ENCODE measurements at places on chromosomes 1 and 21.
A peak's percentile ranks its signal among the peaks of the same experiment; 100 is the strongest.

- DNase-seq = no peak
Measured at GRCh38 chr21:32307706-32308105, 9.1 kb downstream of the MRAP start.

DNA sequence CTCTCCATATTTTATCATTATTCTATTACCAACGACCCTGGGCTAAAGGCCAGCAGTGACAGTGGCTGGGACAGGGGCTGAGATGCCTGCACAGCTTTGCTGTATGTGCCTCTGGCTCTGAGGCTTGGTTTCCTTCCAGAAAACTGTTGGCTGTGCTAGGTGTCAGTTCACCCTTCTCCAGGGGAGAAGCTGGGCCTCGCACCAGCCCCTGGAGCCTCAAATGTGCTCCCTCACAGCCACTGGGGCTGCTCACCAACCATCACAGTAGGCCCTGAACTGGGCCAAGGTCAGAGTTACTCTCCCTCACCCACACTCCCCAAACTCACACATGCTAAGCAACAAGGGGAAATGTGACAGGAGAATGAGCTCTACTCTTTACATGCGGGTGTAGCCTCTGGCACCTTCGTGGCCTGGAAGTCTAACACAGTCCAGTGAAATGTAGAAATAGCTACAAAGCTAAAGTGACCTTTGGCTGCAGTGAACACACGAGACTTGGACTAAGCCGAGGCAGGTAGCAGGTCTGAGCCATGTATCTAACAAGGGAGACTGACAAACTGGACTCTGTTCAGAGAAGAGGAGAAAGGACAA lies 4.7 kb upstream of the CD160 start:
- DNase-seq = no peak

DNA sequence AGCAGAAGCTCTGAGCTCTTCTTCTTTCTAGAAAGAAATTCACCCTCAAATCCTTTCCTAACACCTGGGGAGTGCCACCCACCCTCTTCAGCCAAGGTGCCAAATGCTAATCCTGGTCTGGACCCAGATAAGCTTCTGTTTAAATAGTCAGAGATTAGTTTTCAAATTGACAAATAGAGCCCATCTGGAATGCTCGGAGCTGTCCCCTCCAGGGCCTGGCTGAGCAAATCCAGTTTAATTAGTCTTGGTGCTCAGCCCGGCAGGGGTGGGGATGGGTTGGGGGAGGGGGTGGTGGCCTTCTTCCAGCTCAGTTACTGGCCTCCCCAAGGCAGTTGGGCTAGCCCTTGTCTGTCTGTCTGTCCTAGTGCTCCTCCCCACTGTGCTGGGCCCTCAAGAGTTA lies 269.5 kb downstream of the GRIK3 start:
- no peak for DNase-seq

DNA sequence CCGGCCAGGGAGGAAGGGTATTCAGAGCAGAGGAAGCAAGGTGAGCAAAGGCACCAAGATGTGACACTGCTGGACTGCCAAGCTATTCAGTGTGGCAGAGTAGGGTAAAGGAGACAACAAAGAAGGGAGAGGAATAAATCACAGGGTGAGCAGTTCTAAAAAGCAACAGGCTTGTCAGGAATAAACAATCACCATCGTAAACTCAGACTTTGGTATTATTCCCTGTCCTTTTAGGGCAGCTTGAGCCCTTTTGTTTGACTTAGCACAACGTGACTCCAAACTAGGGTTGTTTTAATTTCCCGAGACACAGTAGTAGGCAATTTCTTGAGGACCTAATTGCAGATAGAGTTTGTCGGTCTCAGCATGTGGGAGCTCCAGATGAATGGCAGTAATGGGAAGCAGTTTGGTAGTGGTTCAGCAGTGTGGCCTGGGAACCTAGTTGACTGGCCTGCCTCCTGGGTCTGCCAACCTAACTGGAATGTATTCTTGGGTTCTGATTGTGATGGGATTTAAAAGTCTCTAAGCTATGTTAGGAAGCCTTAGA lies 4.3 kb downstream of the CR1L start:
- no peak for DNase-seq

DNA sequence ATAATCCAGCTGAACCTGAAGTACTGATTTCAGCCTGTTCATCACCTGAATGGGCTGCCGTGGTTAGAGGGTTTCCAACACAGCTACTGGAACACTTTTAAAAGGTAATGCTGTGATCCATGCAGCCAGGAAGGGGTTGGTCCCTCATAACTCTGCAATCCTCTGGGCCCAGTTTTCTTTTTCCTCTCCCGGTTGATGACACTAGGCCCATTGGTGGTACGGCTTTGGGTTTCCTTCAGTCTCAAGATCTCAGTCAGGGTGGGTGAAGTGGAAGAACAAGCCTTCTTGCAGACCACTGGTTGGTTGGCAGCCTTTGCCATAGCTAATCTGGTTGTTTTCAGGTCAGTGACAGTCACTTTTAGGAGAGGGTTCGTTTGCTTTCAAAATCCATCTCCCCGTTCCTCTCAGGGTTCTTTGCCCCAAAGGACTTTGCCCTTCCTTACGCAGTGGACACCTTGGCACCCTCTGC lies 502 bp upstream of the SLC35A3 start:
- DNase-seq = no peak

- DNase-seq = no peak
Measured at GRCh38 chr1:160243767-160244166, 18.6 kb downstream of the DCAF8 start.

DNA sequence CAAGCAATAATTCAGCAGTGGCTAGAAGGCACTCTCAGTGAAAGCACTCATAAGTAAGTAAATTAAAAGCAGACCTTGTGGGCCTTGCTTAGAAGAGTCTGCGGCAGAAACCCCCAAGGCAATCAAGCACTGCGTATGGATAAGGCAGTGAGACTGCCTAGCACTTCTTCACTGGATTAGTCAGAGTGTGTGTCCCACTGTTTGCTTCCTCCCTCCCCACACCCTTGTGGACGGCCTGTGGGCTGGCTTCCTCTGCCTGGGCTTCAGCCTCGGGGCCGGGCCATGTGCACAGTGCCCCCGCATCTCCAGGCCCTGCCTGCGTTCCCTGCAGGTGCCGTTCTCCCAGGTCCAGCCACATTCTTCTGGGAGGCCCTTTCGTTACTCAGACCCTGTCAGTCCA lies 23.8 kb downstream of the AGT start:
- no peak for DNase-seq

DNA sequence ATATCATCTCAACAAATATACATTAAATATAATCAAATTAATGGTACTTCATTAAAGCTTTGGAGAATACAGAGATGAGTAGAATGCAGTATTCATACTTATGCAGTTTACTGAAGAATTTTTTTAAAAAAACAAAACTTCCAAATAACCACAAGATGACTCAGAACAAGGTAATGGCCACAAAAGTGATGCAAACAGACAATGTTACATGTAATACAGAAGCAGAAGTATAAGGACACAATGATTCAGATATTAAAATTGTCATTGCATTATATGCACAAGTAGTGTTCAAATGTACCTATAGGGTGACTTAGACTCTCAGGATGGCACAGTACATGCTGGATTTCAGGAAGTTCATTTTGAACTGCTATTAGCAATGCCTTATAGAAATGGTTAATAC lies 227.2 kb upstream of the ST6GALNAC5 start:
- DNase-seq = no peak

GRCh38 chr1:111660204-111661150 lies 40.9 kb downstream of the RAP1A start:
- DNase-seq = no peak

- no peak for DNase-seq
Measured at GRCh38 chr1:22255341-22256212, 112.7 kb upstream of the WNT4 start.

- peak; percentile 38 for DNase-seq
Measured at GRCh38 chr1:165862448-165862847, 35.0 kb downstream of the UCK2 start.

GRCh38 chr1:45585496-45586075 lies 1.7 kb downstream of the NASP start:
- no peak for DNase-seq

DNA sequence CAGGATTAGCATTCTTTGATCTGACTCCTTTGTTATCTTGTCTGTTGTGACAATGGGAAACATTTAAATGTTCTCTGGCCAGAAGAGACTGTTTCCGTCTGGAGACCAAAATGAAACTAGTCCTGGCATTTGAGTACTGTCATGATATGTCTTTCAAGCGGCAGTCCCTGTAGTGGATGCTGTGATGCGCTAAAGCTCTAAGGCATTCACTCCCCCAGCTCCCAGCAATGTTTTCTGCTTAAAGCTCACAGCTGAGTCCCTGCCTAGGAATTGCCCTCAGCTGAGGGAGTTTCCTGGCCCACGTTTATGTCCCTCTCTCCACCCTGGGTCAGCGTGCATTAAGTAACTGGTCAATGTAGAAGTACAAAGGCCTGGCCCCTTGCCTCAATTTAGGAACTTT lies 109.4 kb downstream of the UCHL5 start:
- no peak for DNase-seq

DNA sequence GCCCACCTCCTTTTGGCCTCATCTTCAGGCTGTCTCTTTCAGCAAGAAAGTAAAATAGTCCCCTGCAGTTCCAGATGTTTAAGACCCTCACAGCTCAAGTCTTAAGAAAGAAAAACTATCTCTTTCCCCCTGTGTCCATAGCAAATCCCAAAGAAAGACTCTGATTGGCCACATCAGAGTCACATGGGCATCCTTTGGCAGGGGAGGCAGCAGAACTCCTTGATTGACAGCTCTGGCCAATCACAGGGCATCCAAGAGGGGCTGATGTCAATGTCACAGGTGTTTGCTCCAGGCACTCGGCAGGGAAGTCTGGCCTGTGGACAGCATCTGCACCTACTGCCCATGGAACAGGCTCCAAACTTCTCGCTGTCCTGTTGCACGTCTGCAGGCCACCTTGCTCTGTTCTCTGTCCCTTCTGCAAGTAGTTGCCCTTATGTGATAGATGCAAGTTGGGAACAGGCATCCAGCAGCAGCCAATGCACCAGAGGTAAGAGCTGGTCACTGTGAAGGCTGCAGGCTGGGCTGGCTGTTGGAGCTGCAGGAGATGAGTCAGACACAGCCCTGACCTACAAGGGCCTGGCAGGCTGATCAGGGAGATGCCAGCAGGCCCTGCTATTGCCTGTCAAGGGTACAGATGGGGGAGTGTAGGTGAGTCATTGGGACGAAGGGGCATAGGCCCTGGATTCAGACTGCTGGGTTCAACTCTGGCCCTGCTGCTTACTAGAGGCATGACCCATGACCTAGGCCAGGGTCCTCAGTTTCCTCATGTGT lies 96.8 kb upstream of the TMEM51 start:
- DNase-seq = no peak

DNA sequence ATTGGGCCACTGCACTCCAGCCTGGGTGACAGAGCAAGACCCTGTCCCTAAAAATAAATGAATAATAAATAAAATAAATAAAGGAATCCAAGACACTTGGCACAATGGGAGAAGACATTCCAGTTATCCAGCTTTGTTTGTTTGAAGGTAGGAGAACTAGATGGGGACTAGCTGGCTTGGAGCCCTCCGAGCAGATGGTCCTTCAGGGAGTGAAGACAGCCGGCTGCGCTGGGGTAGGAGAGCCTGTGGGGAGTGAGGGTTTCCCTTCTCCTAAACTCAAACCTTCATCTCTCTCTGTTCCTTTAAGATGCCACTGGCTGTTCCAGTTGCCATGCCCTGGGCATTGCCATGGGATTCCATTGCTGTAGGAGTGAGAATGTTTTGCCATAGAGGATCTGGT lies 120.6 kb downstream of the NAV1 start:
- no peak for DNase-seq

All from CD14-positive monocyte (primary cell).